ENCODE measurements at places on chromosomes 16 and 17. TPM values are rescaled to one million over a fixed set of nuclear protein-coding genes. Genes with fewer than 3 reads are reported as not detected.

UNC13D gene
- total RNA-seq = 6.2 TPM

NPB gene
- 0.55 TPM for total RNA-seq

AGRP gene
- total RNA-seq = not detected

MYL4 gene
- not detected for total RNA-seq

TM4SF5 gene
- 1.2 TPM for total RNA-seq

ETV4 gene
- 57.5 TPM for total RNA-seq

MYO15A gene
- 0.73 TPM for total RNA-seq

RNF135 gene
- total RNA-seq = 22.7 TPM

POLG2 gene
- total RNA-seq = 17.2 TPM

PYDC1 gene
- not detected for total RNA-seq

SKAP1 gene
- total RNA-seq = 0.45 TPM

C17orf107 gene
- total RNA-seq = 0.28 TPM

OTOP2 gene
- total RNA-seq = not detected

ADGRG1 gene
- 191 TPM for total RNA-seq

Data from A549 treated with Mapracorat at 1 μM for 4 hours (cell line).